ENCODE measurements at places on chromosomes 16 and 17.

DNA sequence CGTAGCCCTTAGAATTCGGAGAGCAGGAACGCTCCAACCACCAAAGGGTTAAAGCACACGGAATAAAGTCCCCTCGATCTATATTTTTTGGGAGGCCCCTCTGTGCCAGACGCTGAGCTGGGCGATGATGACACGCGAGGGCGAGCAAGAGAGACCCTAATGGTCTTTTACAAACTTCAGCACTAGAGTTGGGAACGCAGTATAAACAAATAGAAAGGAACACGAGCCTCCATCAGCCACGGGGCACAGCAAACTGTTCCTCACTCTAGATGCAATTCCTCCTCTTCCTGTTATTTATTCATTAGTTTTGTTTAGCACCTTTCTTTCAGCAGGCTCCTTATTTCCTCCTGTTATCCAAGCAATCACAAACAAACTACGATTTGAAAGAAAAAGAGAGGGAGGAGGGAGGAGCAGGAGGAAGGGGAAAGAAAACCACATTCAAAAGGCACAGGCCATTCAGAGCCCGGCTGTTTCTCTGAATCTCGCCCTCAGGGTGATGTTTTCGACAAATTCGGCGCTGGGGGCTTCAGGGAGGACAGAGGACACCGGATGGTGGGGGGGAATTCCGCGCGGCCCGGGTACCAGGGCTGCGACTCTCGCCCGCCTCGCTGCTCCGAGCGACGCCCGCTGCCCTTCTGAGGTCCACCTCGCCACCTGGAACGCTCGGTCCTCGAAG, 1.6 kb downstream of the TOX3 start:
- H3K27ac ChIP-seq, result no peak overlapping the region
- DNase-seq, result no peak
- peaks cover 12% of the 10 kb centered on the region for H3K27me3 ChIP-seq
- H3K4me3 ChIP-seq, result no peak overlapping the region

GRCh38 chr17:41308918-41309359, at the start of gene KRTAP16-1:
Gene KRTAP16-1 (minus strand): TSS chr17:41309309. CDS start chr17:41309253, 56 bp downstream.
- no peaks in the 10 kb centered on the region for H3K27me3 ChIP-seq
- peaks cover 53% of the 10 kb centered on the region for H3K4me1 ChIP-seq
- no peaks in the 10 kb centered on the region for H3K36me3 ChIP-seq
- H3K27ac ChIP-seq, result peak within 1 kb of the TSS; percentile 71
- peak; percentile 51 for DNase-seq
- H3K4me3 ChIP-seq, result no peak within 1 kb of the TSS

GRCh38 chr16:49472598-49472997, 99.0 kb downstream of the C16orf78 start:
- H3K27ac ChIP-seq, result no peak overlapping the region
- no peaks in the 10 kb centered on the region for H3K36me3 ChIP-seq
- no peaks in the 10 kb centered on the region for H3K4me1 ChIP-seq
- no peak for DNase-seq
- H3K27me3 ChIP-seq, result no peaks in the 10 kb centered on the region

DNA sequence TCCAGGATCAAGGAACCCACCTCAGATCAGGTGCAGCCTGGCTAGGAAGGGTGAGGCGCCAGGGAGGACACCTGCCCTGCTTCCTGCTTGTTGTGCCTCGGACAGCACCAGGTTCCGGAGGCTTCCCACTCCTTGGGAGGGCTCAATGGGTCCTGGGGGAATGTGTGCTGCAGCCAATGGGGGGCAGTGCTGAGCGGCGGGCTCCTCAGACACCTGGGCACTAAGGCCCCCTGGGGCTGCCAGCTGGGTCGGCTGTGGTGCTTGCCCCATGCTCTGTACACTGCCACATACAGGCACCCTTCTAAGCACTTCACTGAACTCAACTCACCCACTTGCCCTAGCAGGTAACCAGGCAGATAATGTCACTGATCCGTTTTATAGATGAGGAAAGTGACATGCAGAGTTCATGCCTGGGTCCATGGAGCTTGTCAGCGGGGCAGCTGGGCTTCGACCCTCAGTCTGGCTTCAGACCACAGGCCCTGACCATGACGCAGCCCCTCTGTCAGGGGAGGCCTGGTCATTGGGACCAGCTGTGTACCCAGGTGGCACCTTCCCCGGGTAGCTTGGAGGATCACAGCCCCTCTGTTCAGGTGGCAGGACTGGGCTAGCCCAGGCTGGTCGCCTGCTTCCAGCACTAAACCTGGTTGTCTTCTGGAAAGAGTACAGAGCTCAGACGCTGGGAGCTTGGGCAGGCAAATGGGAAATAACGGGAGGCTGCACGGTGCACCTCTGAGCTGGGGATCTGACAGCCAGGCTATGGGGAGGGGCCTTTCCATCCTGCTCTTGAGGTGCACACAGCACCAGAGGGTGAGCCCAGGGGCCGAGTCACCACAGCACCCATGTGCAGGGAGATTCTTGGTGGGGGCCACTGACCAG, 8.2 kb downstream of the FN3K start:
- no peaks in the 10 kb centered on the region for H3K27me3 ChIP-seq
- no peak for DNase-seq
- peaks cover 10% of the 10 kb centered on the region for H3K36me3 ChIP-seq

GRCh38 chr16:30787613-30788378, 791 bp upstream of the ZNF629 start:
- no peaks in the 10 kb centered on the region for H3K36me3 ChIP-seq
- H3K4me3 ChIP-seq, result peak overlapping the region; percentile 62
- no peak overlapping the region for H3K27ac ChIP-seq
- DNase-seq, result no peak

All from effector memory CD4-positive, alpha-beta T cell (primary cell).